DND-41 (cell line): ENCODE measurements at places on chromosomes 13 and 19.

DNA sequence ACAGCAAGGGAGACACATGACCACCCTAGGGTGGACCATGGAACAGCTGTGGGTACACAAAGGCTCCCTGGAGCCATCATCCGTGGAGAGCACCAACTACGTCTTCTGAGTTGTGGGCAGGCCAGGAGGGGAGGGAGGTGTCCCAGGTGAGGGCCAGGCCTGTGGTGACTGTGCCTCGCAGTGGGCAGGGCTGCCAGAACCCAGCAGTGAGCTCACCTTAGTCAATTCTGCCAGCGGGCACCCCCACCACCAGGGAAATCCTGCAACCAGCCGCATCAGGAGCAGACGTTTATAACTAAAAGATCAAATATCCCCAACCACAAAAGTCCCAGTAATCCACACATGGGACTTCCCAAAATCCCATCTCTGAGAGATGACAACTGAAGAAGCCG lies 19.6 kb downstream of the ELL start:
- DNase-seq = no peak

DNA sequence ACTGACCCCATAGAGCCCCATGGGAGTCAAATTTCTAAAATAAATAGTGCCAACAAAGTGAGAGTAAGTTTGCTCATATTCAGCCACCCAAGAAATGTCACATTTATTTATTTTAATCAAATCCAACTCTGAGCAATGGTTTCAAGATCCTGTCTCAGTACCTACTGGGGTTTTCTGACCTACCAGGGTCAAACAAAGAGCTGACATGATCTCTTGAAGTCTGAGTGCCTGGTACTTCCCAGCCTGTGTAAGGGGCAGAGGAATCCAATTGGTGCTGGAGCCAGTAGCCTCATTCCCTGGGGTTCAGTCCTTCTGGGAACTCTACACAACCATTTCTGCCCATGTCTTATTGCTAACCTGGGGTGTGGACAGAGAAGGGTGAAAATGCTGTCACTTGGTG lies 104.6 kb upstream of the SERP2 start:
- no peak for DNase-seq

DNA sequence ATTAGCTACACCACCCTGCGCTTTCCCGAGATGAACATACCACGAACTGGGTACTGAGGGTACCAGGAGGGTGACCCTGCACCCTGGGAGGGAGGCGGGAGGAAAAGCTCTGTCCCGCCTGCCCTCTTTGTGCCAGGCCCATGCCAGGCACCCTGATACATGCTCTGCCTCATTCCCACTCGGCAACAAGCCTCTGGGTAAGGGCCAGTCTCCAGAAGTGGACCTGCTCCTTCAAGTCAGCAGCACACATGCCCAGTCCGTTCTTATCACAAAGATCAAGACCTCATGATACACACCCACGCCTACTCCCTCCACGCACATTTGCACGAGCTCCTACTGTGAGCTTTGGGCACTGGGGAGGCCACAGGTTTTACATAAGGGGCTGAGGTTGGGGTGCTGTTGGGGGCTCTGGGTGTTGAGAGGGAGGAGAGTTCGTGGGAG lies 2.0 kb upstream of the FFAR1 start:
- DNase-seq = no peak

- DNase-seq = no peak
Observed at GRCh38 chr13:84487752-84488151, 605.5 kb upstream of the SLITRK1 start.

GRCh38 chr13:99395436-99395835 lies 88.2 kb upstream of the GPR183 start:
- no peak for DNase-seq

GRCh38 chr19:54429545-54430227 lies 14.4 kb downstream of the TTYH1 start:
- no peak for DNase-seq

DNA sequence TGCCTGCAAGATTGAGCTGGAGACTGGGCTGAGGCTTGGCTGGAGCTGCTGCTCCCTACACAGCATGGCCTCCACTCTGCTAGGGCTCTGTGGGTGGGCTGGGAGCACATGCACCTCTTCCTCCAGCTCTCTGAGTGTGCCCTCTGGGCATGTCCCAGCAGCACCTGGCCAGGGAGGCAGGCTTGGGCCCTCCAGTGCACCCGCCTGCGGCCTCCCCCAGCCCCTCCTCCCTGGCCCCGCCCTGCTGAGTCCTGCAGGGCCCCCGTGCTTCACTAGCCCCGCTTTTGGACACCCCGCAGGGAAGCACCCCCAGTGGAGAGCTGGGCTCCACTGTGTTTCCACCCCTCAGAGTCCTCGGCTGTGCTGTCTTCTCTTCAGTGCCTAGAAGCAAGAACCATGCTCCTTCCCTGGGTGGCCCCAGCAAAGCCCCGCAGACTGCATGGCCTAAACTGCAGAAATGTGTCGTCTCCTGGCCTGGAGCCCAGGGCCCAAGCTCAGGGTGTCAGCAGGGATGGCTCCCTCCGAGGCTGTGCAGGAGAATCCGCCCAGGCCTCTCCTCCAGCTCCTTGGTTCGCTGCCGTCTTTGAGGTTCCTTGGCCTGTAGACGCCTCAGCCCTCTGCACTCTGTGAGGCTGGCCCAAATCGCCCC lies 5.0 kb upstream of the TEX29 start:
- DNase-seq = no peak

DNA sequence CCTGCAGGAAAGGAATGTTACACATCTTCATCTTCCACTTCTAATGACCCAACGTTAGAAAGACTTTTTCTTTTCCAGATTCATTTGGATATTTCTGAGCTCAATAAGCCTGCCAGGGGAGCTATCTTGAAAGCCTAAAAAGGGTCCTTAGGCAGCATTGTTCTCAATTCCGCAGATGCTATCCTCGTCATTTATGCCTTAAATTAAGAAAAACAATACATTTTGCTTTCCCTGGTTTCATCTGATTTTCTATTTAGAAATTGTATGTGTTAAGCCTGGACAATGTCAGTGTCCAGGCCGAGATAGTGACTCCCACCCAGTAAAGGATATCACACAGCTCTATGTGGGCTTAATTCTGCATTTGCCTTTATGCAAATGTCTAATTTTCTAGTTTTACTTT lies 721.3 kb downstream of the DIAPH3 start:
- no peak for DNase-seq

DNA sequence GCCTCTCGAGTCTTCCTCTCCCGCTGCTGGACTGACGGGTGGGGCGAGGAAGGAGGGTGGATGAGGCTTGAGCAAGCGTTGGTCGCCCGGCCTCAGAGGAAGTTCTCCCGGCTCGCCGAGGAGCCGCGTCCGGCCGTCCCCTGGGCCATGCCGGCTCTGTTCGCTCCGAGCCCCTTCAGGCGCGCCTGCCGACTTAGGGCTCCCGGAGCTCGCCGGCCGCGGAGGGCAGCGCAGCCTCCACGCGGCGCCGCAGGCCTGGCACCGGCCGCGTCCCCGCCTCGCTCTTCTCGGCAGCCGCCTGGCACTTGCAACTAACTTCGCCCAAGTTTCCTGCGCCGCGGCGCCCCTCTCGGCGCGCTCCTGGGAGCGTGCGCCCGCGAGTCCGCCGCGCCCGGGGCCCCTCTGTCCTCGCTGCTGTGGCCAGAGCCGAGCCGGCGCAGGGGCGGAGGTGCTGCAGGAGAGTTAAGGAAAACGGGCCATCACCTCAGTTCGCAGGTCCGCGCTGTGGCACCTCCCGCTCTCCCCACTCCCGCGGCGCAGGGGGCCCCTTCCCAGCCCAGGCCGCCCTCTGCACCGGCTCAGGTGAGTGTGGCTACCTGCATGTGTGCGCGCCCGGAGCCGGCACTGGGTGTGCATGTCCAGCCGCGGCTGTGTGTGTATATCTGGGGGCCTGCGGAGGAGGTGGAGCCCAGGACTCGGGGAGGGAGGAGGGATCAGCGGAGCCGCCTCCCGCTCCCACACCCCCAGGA lies 641 bp upstream of the SOX21 start:
- no peak for DNase-seq

DNA sequence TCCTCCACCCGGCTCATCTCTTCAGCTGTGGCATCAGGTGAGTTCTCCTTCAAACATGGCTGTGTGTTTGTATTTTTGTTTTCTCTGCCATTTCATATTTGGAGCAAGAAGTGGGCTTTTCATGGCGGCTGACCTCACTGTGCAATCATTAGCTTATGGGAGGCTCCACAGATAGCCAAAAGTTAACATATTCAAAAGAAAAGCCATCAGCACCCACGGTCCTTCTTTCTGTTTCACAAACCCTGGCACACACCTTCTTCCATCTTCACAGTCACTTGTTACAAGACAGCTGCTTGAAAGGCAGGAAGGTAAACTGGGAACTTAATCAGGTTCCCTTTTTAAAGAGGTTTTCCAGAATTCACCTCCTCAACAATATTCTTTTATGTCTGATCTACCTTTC lies 69.3 kb upstream of the ATP12A start:
- no peak for DNase-seq

DNA sequence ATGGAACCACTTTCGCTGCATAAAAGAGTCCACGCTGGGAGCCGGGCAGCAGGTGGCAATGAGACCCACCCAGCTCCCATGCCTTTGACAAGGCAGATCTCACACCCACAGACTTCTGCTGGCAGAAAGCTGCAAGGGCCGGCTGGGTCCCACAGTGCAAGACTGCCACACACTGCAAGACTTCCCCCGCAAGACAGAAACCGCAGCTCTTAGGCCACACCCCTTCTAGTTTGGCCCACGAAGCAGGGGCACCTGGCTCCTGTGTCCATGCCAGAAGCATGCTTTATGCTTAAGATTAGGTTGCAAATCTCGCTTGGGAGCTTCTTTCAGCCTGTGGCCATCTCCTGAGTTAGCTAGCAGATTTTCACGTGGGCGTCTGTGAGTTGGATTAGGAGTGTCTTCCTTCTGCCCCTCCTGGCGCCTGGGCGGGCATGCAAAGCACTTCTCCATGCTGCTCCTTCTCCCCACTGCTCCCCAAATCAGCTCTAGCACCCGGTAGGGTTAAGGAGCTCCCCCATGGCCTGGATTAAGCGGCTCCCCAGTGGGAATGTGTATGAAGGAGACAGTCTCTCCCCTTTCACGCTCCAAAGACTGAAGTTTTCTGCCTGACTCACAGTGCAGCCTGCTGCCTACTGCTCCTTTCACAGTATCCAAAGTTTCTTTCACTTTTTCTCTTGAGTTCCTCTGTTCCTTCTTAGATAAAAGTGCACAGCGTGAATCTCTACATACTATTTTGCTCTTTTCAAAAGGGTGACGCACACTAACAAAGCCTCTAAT lies 17.7 kb downstream of the GPC6 start:
- DNase-seq = no peak

DNA sequence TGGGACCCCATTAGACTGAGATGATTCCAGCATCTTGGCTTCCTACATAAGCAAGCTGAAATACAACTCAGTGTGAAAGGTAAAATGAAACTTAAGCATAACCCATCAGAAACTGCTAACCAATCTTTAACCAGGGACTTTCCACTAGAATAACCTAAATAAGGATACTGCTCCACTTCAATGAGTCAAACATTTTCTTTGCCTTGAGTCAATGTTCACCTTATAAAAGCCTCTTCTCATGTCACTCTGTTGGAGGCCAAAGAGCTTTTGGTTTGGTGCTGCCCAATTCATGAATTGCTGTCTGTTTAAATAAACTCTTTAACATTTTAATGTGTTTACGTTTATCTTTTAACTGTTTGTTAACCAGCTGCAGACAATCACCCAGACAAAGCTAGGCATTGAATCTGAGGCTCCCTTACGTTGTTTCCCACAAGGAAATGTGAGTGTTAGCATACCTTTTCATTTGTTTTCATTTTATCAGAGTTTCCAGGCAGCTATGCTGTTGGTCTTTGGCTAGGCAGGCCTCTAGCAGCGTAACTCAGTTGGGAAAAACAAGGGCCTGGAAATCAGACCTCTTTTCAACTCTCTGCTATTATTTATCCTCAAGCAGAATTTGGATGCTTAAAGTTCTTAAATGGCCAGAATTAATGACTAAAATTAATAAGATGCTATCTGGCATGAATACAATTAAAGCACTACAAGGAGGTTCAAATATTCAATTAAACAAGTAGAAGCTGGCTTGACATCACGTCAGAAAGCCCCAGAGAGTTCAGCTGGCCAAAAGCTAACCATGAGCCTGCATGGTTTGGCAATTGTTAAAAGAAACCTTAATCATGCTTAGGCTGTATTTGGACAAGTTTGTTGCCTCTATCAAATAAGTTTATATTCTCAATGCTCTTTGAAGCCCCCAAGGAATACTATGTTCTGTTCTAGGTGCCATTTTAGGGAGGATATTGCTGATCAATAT lies 200.2 kb downstream of the DCLK1 start:
- DNase-seq = no peak

DNA sequence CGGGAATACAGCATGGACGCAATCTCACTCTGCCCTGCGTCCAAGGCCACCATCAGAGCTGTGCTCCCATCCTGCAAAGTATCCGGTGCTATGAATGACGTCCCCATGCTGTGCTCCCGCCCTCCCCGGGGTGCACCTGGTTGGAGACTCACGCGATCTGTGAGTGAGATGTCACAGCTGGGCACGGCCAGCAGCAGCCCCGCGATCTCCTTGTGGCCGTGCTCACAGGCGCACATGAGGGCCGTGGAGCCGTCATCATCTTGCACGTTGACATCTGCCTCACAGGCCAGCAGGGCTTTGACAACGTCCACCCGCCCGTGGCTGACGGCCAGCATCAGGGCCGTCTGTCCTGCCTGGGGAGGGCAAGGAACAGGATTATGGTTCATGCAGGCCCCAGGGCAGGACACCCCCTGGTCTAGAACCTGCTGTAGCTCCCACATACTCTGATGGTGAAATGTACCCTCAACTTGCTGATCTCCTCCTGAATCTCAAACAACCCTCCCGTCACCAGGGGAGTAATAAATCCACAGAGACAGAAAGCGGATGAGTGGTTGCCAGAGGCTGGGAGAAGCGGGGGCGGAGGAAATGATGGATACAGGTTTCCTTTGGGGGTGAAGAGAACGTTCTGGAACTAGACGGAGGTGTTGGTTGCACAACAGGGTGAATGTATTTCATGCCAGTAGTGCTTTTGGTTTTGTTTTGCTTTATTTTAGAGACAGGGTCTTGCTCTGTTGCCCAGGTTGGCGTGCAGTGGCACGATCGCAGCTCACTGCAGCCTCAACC lies 14.5 kb upstream of the SPC24 start:
- DNase-seq = no peak

- DNase-seq = no peak
Observed at GRCh38 chr19:3196064-3196932, 10.6 kb downstream of the NCLN start.

DNA sequence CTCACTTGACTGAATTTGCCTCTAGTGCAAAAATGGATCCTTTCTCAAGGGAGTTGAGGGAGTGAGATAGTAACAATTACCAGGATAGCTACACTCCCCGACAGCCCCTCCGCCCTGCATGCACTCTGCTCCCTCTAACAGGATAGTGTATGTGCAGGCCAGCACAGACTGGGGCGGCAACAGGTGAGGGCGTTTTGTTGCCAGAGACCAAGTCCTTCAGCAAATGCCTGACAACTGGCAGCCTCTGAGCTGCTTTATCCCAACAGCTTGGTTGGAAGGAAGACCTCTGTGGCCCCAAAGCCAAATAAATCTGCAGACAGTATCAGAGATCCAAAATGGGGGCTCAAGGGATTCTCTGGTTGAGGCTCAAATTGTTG lies 86.6 kb downstream of the SLC7A1 start:
- no peak for DNase-seq

DNA sequence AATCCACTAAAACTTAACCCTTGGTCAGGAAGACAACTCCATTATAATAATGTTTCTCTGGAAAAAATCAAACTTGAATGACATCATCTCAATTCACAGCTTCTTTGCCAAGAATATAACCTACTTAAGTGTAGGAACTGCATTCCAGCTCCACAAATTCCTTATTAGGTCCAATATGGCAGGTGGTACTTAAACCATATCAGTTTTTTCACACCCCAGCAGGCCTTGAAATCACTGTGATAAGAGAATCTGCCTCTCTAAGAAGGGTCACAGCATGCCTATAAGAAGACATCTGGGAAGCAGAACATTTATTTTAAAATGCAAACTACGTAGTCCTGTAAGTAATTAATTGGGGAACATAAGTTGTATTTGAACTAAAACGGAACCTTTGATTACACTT lies 687.8 kb downstream of the DIAPH3 start:
- no peak for DNase-seq
